ENCODE measurements at places on chromosomes 6 and 20.

DNA sequence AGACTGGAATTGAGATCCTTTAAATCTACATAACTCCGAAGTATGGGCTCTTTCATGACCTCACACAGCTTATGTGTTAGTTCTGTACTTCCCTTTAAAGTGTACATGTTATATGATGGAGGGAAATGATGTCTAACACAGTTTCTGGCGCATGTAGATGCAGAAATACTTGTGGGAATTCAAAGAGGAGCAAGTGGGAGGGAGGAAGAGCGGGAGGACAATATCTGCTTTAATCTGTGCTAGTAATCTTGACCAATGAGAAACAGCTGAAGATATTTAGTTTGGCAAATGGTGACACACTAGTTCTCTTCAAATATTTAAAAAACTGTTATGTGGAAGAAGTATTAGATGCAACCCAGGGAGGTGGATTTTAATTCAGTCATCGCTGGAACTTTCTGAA lies 62.9 kb upstream of the PLEKHG1 start:
- no peak for DNase-seq

DNA sequence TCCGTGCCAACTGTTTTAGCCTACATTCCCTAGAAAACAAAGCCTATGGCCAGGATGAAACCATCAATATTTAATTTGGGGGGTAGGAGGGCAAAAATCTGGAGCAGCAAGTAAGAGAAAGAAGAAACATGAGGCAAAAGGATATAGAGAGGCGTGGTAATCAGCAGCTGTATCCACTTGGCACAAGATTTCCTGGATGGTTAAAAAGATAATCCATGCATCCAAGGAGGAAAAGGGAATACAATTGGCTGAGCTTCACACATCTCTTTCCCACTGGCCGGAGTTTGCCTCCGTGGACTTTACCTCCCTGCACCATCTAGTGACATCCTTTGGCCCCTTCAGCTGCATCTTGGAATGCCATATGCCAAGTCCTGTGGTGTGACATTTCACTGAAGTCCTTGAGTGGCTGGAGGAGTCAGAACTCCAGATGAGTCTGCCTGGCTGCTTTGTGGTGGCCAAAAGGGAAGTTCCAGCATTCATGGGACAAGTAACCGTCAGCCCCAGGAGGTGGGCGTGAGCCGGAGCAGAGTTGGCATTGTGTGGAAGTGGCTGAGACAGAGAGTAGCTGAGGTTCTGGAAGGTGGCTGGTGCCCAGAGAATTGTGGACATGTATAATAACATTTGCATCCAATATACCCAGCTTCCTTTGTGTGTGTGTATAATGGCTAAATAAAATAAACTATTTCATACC lies 13.7 kb upstream of the TMX4 start:
- DNase-seq, result no peak

GRCh38 chr6:62797190-62797589 lies 414.1 kb upstream of the FKBP1C start:
- no peak for DNase-seq

DNA sequence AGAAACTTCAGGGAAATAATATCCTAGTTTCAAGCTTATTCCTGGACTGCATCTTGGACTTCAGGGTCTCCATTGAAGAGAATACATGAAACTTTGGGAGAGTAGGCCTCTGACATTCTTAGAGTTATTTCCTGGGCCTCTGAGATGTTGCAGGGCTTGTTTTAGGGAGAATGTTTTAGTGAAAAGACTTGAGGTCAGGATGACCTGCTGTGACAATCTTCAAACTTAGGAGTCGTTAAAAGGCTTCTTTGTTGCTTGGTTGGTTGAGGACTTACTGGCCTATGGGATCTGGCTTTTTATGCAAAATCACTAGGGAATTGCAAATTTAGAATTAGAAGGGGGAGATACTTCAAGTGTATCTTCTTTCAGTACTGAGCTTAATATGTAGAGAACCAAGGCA lies 613.2 kb upstream of the FLRT3 start:
- DNase-seq, result no peak

GRCh38 chr6:163679753-163680152 lies 265.2 kb downstream of the QKI start:
- no peak for DNase-seq
